ENCODE measurements at places on chromosomes 6 and 20. TPM values are rescaled to one million over a fixed set of nuclear protein-coding genes. Genes with fewer than 3 reads are reported as not detected.

Gene MAD2L1BP
- total RNA-seq: 35.3 TPM

Gene PIGU
- total RNA-seq: 28.2 TPM

Gene LY6G6F
- not detected for total RNA-seq

Gene AGPAT1
- 30.4 TPM for total RNA-seq

Gene MTFR2
- total RNA-seq: 26.9 TPM

Gene SCRT2
- total RNA-seq: not detected

Gene PEX6
- 10.7 TPM for total RNA-seq

Gene CALHM5
- total RNA-seq: not detected

Gene TUBB2B
- not detected for total RNA-seq

Gene HLA-DPB1
- total RNA-seq: 5.4 TPM

Gene APOBEC2
- total RNA-seq: not detected

Gene HECA
- total RNA-seq: 51.6 TPM

Data from activated CD4-positive, alpha-beta T cell treated with anti-CD3 and anti-CD28 coated beads for 36 hours (primary cell).